ENCODE measurements at places on chromosomes 2 and 18.

DNA sequence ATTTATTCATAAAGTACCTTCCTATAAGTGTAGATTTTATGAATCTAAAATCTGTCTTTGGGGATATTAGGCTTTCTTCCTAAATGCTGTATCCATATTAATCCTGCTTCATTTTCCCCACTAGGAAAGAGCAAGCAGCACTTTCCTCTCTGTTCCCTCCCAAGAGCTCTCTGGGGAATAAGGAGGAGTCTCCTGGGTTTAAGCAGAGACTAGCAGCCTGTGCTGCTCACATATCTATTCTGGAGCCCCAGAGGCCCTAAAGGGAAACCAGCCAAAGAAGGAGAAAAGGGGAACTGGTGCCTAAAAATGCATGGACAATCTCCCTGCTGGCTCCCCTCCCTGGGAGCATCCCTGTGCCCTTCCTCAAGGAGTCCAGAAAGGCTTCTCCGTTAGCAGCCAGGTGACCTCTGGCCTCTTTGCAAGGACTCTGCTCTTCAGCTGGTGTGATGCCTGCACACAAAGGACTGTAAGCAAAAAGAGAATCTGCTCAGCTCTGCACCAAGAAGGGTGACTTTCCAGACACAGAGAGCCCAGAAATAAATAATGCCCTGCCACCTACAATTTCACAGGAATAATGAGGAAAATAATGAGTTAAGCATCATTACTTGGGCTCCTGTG lies 270.6 kb downstream of the SS18 start:
- no peak for DNase-seq

DNA sequence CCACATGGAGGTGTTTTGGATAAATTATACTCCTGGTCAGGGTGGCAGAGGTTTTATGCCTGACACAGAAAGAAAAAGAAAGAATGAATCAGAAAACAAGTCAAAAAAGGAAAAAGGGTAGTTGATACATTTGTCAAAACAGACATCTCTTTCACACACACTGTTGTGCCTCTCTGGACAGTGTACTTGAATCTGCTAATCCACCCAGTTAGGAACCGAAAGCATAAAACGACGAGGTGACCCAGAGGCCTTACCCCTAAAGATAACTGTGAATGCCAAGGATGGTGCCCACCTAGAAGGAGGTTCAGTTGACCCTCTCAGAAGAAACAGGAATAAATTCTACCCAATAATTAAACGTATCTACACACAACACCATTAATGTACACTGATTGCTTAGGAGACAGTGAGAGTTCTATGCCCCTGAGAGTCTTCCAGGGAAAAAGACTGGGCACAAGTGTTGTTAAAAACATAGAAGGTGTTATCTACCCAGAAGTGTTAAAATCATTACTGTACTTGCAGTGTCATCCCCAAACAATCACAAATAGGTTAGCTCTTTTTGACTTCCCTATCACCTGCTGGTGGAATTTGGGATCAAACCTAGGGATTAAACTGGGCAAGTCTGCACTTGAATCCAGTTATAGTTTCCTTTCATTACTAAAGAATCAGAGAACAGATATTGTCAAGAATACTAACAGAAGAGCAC lies 123.2 kb upstream of the DNAJC10 start:
- no peak for DNase-seq

DNA sequence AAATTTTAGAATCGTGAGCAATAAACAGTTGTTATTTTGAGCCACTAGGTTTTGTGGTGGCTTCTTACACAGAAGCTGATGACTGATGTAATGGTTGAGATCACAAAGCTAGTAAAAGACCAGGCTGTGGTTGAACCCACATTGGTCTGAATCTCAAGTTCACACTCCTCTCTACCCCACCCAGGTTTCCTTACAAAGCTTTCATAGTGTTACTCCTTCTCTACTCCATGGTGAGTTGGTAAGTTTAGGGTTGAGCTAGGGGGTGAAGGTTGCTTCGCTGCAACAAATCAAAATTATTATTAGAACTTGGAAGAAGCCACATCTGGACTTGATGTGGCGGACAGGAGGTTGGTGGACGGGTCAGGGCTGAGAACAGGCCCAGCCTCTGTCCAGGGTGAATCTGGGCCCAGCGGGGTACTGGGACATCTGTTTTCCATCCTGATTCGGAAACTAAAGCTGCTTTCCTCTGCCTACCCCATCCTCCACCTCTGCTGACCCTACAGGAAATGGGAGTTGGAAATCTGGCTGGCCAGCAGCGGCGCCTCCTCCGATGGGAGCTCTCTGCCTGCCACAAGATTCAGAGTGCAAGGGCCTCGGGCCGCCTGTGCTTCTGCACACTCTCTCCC lies 86.3 kb downstream of the ZFP36L2 start:
- DNase-seq = no peak

- DNase-seq = no peak
Observed at GRCh38 chr2:167318581-167318980, 430.3 kb downstream of the XIRP2 start.

- DNase-seq = no peak
Observed at GRCh38 chr2:81940266-81940955, 1635.9 kb upstream of the LRRTM1 start.

DNA sequence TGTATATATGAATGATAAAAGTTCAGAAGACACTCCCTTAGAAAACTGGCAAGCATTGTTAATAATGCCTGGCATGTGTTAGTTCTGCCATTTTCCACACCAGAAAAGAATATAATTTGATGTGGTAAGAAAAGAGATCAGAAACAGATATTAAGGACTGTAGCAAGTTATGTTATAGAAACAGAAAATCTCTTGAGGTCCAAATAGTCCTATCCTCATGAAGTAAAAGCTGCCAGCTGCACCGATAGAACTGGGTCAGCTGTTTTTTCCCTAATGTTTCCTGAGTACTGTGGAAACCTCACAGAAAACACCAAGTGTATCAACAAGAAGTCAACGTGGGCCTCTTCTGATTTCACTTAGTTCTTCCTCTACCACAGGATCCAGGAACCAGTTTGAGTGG lies 56.9 kb upstream of the SDC1 start:
- DNase-seq = no peak

DNA sequence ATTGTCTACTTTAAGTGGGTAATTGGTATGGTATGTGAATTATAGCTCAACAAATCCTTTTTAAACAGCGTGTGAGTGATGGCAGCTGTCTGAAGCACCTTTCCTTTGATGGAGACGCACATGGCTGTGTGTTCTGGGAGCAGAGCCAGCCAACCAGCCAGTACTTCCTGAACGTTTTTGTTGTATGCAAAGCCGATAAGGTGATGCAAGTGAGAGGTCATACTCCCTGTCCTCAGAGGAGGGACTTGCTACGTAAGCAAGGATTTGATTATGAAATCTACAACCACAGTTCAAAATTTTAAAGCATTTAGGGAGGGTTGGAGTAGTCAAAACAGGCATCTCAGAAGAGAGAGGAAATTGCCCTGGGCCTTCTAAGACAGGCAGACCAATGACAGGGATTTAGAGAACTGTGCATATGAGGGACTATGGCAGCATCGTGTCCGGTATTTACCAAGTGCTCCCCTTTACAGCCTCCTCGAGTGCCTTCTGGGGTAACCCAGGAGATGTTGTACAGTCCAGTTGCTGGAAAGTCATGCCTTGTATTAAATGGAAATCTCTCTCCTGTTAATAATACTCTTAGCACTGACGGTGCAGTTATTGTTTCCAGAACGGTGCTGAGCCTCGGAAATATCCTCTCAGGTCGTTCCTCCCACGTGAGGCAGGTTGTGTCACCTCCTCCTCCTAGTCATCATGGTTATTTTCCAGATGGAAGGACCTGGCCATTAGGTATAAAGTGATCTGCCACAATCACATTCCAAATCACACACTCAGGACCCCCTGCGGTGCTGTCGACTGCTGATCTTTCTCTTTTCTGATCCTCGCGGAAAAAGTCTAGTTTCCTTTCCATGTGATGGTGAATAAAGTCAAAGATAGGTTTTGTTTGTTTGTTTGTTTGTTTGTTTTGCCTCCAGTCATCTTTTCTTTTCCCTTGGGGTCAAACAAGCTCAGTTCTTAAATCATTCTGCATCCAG lies 28.4 kb downstream of the ARHGEF4 start:
- DNase-seq = no peak

DNA sequence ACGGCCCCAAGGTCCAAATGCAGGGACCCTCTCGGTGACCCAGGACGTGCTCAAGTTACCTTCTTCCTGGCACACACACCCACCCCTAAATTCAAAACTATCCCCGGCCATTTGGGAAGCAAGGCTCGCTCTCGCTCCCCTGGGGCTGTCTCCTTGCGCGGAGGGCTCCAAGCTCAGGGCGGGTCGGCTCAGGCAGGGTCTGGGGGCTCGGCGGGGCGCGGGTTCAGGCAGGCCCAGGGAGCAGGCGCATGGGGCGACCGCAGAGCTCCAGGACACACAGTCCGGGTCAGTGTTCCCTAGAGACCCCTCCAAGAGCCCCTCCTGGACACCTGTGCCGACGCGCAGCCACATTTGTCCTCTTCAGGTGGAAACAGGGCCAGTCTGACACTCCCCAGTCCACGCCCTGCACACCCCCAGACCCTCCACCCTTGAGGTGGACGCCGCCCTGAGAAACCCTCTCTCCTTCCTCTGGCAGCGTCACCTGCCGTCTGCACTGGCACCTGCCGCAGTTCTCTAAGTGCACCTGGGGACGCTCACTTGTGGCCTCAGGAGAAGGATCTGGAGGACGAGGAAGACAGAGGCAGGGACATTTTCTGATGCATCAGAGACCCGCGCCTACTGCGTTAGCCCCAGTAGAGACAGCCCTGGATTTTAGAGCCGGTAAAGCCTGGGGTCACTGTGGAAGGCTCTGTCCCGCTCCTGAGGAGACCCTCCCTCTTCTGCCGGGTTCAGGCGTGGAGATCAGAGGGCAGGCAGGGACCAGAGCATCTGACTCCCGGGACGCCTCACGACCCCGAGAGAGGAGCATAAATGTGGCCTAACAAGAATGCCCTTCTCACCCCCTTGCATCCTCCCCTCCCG lies 138.8 kb downstream of the TWIST2 start:
- no peak for DNase-seq

DNA sequence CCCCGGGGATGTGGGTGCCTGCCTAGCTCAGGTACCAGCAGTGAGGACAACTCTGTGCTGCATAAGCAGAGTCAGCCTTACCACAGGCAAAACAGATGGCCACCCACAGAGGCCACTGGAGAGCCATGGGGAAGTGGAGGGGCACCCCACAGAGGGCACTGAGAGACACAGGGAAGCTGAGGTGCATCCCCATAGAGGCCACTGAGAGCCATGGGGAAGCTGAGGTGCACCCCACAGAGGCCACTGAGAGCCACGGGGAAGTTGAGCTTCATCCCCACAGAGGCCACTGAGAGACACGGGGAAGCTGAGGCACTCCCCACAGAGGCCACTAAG lies 134.1 kb upstream of the EPAS1 start:
- no peak for DNase-seq

DNA sequence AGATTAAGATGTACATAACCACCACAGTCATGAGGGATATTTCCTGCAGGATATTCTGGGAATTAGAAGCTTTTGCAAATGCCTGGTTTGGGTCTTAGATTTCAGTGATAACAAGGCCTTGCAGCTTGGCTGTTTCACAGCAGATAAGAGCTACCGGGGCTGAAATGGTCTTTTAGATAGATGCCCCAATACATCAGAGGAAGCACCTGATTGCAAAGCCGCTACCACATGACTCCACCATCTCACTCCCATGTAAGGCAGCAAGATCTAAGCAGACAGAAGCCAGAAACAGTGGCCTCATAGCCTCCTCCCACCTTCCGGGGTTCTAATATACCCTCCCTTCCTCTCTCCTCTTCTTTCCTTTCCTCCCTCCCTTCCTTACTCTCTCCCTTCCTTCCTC lies 31.1 kb upstream of the EPG5 start:
- DNase-seq = no peak

GRCh38 chr2:67846370-67847070 lies 216.3 kb downstream of the C1D start:
- DNase-seq = no peak

GRCh38 chr18:74774486-74774885 lies 176.8 kb downstream of the ZNF407 start:
- DNase-seq = no peak

DNA sequence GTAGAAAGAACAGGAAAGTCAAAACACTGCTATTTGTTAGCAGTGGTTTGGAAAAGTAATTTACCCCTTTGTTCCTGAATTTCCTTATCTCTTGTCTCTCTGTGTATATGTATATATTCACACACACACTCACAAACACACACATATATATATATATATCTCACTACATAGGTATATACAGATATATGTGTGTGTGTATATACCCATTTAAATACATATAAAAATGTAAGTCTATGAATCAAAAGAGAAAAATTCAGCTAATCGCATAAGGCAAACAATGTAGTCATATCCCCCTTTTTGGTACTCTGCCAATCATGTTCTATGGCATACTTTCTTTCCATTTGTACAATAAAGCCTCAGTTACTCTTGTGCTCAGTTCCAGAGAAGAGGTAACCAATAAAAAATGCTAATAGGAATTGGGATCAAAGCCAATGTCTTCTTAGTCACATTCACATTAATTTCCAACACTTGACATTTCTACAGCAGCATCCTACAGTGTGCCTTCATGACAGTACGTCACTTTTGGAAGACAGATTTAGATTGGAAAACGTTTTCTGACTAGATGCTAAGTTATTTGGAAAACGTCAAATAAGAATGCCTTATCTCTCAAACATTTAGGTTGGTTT lies 94.6 kb downstream of the MC4R start:
- no peak for DNase-seq

- DNase-seq = peak; percentile 31
Observed at GRCh38 chr2:241011296-241011600, 12.8 kb downstream of the SNED1 start.

DNA sequence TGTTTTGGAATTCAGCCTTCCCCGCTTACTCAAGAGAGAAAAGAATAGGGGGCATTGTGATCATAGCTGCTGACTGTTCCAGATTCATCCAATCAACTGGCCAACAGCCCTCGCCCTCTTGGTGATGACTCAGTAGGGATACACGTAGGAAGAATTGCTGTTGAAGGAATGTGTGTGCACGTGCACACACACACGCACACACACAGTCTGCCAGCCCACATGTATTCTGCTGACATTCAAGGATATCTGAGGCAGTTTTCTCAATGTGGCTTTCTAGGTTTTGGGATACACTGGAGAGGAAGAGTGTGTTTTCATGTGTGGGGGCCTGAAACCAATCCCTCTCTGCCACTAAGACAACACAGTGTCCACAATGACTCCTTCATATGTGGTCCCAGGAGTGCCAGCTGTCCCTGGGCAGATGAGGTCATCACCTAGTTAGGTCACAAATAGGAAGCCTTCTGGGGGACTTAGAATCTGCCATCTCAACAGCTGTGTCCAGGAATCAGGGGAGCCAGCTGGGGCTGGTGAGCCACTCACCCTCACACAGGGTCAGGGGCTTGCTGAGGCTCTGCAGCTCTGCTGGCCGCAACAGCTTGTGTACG lies 352.6 kb downstream of the SS18 start:
- DNase-seq = no peak

All from activated naive CD8-positive, alpha-beta T cell treated with anti-CD3 and anti-CD28 coated beads, Interleukin-2, amount 10 ng/mL, durations not matched to agents 7 days and 5 days (primary cell).